ENCODE measurements at places on chromosomes 11 and 22.

DNA sequence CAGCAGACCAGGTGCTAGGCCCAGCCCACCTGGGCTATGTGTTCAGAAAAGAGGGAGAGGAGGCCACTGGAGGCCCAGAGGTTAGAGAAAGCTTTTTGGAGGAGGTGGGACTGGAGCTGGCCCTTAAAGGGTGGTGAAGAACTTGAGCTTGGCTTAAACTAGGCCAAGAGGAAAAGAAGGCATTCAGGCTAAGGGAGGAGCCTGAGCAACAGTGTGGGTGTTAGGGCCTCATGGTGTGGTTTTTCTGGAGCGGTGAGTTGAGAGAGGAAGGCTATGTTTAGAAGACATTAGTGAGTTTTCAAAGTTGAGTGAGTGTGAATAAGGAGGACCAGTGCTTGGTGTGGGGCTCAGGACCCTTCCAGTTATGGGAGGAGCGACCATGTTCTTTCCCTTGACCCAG is 6.2 kb downstream of the TAF6L start:
- no peak for DNase-seq

DNA sequence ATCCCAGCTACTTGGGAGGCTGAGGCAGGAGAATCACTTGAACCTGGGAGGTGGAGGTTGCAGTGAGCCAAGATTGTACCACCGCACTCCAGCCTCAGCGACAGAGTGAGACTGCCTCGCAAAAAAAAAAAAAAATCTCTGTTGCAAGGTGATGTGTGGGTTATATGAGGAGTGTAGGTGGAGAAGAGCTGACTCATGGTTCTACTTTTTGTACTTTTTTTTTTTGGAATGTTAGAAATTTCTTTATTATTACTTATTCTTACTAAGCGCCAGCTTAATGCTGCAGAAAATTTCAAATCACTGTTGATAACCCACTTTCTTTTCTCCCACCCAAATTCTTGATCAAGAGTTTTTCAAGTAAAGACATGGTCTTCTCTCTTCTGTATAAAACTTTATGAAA is 29.6 kb upstream of the DNAJB13 start:
- no peak for DNase-seq

GRCh38 chr11:60989093-60989650 is 17.7 kb downstream of the CD6 start:
- no peak for DNase-seq

DNA sequence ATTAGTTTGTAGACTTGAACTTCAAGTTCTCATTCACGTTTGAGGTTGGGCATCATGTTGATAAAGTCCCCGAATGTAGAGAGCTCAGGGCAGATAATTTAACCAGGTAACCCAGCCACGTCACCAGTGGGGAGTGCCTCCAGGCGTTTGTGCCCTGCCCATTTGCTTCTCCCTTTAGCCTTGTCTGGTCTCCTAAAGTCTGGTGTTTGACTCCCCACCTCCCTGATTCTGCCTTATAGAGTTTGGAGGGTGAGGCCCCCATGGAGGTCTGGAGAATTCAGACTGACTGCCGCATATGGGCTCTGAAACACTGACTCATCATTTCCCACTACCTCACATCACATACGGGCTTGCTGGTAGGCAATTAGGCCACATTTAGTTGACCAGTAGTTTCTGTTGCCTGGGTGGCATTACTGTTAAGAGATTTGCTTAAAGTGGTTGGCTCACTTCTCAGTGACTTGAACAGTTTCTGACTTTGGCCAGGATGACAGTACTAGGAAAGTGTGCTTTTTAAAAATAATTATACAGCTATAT is 99.3 kb upstream of the GAL start:
- DNase-seq = no peak
